Amniotic epithelial cell (primary cell): ENCODE measurements at places on chromosomes 16 and 17.

GRCh38 chr16:51907680-51908079 lies 639.3 kb downstream of the TOX3 start:
- DNase-seq = no peak

DNA sequence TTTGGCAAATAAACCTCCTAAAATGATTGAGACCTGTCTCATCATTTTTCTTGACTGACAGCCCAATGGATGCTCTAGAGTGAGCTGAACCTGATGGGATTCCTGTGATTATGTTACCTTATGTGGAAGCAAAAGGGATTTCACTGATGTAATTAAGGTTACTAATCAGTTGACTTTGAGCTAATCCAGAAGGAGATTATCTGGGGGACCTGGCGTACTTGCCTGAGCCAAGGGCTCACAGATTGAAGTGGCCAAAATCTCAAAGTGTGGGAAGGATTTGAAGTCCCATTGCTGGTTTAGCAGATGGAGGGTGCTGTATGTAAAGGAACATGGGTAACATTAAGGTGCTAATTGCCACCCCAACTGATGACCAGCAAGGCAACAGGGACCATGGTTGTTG lies 214.0 kb downstream of the CPPED1 start:
- no peak for DNase-seq

DNA sequence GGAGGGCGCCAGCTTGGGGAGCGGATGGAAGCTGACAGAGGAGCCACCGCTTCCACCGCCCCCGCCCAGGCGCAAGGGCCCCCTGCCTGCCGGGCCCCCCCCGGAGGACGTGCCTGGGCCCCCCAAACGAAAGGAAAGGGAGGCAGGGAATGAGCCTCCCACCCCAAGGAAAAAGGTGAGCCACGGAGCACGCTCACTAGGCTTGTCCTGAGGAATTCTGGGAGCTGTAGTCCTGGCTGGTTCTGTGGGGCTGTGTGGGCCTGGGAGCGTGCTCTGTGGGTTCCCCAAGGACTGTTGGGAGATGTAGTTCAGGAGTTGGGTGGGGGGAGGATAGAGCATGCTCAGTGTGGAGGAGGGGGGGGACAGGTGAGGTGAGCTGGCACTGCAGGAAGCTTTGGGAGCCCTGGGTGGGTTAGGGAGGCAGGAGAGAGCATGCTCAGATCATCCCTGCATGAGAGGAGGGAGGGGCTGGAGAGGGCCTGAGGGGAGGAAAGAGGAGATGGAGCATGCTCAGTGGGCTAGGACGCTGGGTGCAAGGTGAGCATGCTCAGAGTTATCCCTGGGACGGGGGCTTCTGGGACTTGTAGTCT lies 4.5 kb downstream of the FBXL19 start:
- peak; percentile 37 for DNase-seq

DNA sequence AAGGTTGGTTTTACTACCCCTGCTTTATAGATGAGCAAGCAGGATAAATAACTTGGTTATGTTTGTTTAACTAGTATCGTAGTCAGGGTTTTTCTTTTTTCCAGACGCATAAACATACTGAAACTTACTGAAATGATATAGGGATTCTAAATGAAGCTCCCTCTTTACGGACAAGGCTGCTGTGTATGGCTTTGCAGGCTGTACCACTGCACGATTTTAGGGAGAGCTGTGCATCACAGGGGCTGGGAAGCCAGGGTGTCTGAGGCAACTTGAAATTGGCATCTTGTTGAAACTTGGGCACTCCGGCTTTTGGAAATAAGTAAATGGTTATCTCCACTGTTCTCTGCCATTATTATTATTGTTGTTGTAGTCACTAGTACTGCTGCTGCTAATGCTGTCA lies 218.1 kb upstream of the CDH8 start:
- no peak for DNase-seq

DNA sequence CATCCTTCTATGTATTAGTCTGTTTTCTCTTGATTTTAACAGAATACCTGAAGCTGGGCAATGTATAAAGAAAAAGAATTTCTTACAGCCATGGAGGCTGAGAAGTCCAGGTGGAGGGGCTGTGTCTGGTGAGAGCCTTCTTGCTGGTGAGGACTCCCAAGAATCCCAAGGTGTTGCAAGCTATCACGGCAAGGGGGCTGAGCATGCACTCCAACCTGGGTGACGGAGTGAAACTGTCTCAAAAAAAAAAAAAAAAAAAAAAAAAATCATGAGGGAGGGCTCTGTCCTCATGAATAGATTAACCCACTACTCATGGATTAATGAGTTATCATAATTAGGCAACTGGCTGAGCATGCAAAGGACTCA lies 19.4 kb downstream of the NQO1 start:
- DNase-seq = no peak

DNA sequence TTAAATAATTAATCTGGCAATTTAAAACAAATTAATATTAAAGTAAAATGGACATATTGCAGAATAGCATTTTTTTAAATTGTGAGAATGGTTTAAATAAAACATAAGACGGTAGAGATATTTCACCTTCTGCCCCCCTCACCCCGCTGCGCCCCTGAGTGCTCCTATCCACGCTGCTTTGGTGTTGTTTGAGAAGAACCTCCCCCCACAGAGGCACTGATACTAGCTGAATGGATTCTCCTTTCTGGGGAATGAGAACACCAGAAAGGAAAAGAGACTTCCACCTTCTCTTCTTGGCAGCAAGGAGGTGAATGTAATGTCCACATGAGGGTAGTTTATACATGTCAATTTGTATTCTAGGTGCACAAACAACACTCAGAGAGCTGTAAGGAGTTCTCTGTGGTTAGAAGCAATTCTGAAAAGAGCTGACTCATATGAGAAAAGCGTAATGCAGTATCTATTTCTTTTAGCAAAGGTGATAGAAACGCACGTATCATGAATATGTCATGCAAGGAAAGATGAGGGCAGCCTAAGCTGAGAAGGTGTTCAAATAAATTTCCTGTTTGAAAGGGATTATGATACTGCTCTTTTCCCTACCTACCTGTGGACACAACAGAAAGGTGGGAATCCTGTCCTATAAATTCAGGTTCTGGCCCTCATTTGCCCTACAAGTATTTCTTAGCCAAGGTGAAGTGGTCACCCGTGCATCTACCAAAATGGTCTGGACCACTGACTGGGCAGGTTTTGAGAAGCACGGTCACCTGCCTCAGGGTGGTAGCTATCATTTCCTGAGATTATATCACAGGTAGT lies 126.9 kb downstream of the PARN start:
- DNase-seq = peak; percentile 86

GRCh38 chr17:30207655-30208054 lies 27.8 kb downstream of the SLC6A4 start:
- no peak for DNase-seq

DNA sequence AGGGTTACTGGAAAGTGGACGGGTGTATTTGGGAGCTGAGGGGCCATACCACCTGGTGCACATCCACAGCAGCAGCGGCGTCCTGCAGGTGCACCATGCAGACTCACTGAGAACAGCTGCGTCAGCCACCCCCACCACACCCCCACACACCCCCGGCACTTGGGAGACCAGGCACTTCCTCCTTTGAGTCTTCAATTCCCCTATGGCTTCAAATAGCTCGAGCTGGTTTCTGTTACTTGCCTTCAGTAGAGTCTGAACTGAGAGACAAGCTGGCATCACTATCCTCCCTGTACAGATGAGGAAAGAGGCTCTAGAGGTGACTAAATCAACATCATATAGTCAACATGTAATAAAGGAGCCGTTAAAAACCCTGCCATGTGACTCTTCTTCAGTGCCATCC lies 15.4 kb downstream of the CUEDC1 start:
- DNase-seq = no peak

DNA sequence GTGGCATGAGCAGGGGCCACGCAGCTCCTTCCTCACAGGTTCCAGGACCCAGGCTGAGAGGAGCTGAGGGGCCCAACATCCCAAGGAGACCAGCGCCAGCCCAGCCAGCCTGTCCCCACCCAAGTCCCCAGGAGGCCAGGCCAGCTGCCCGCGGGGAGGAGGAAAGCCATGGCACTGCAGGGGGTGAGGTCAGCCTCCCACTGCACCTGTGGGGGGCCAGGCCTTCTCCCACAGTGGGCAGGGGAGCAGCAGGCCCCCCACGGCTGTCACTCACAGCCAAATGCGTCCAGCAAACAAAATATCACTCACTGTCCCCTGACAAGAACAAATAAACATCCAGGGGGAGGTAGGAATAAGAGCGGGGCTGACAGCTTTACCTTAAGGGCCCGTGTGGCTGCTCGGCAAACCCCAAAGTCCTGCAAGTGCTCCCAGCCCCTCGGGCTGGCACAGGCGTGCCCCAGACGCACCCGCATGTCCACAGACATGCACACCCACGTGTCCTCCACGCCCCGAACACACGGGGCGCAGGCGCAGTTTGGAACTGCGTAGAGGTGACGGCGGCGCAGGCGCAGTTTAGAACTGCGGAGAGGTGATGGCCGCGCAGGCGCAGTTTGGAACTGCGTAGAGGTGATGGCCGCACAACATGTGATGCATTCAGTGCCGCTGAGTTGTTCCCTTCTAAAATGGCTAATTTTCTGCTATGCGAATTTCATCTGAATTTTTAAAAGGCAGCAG lies 291.1 kb downstream of the FOXL1 start:
- DNase-seq = no peak

DNA sequence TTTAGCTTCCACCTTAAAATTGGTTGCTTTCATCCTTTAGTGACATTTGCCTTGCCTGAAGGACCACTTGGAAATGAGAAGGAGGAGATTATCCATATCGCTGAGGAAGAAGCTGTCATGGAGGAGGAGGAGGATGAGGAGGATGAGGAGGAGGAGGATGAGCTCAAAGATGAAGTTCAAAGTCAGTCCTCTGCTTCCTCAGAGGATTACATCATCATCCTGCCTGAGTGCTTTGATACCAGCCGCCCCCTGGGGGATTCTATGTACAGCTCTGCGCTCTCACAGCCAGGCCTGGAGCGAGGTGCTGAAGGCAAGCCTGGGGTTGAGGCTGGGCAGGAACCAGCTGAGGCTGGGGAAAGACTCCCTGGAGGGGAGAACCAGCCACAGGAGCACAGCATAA lies 11.5 kb upstream of the TMEM106A start:
- no peak for DNase-seq

DNA sequence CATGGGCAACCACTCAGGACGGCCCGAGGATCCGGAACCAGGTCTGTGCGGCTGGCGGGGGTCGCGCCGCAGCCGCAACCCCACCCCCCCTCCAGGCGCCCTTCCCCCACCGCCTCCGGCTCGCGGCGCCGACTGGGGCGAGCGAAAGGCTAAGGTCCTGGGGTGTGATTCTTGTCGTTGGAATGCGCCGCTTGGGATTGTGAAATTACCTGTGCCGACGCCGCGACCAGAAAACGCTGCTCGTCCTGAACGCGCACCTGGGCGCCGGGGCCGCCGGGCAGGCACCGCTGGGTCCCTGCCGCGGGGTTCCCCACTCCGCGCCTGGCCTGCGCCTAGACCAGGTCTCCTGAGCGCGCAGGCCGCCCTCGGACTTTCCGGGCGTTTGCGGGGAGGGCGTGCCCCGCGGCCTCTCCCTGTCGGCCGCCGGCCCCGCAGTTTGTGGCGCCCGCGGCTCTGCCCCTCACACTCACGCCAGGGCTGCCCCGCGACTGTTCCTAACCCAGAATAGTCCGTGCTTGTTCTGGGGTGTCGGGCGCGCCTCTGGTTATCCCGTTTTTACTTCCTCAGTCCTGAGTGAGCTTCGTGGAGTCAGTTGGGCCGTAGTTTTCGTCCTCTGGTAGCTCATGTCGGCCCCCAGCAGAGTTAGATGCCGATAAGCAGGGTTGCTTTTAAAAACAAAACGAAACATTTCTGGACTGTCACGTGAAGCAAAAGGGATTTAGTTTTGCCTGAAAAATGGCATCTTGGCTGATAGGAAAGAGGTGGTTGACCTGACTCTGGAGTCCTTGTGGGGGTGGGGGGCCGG lies 147.2 kb downstream of the SPECC1 start:
- DNase-seq = peak; percentile 60

DNA sequence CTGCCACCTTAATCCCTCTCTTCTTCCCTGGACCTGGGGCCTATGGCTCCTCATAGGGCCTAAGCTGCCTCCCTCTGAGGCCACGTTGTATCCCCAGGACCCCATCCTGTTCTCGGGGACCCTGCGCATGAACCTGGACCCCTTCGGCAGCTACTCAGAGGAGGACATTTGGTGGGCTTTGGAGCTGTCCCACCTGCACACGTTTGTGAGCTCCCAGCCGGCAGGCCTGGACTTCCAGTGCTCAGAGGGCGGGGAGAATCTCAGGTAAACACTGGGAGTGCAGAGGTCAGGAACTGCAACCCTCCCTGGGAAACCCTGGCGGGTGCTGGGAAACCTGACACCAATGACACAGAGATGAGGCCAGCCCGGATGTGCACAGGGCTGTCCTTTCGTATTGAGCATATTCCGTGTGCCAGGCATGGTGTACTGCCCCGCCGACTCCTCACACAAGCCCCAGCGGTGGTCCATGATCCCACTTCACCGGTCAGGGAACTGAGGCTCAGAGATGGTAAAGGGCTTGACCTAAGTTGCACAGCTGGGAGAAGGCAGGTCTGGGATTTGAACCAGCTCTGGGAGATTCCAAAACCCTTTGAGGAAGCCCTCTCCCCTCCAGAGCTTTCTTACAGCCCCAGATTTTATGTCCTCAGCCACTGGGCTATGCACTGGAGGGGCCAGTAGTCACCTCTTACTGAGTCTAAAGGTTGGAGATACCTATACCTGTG lies 22.9 kb downstream of the ANKRD40 start:
- no peak for DNase-seq

GRCh38 chr17:72104164-72104862 lies 16.5 kb upstream of the SOX9 start:
- no peak for DNase-seq

DNA sequence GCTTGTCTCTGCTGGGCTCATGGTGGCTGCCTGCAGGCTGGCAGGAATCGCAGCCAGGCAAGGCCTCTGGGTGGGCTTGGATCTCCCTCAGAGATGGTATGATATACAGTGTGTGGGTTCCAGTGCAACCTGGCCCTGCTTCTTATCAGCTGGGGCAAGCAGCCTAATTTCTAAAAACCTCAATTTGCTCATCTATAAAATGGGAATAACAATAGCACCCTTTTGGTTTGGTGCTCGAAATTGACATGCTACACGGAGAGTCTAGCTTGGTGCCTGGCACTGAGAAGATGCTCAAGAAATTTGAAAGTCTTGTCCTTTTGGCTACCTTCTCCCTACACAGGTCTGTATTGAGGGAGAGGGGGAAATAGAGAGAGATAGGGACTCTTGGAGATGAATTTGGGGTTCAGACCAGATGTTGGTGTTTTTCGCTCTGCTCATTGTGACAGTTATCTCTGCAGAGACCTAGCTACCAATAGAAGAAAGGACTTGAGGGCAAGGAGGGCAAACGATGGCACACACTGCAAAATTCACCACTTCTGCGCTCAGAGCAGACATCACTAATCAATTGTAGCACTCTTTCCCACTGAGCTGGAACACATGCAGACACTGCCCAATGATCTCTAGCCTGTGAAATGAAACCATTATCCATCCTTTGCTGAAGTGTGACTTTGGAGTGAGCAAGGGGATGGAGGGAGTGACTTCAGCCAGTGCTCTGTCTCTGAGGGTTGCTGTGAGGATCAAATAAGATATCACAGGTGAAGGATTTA lies 15.6 kb downstream of the BEAN1 start:
- no peak for DNase-seq

GRCh38 chr17:81865733-81866439 lies 5.3 kb downstream of the ARHGDIA start:
- DNase-seq = peak; percentile 88
